ENCODE measurements at places on chromosomes 12 and 14.

DNA sequence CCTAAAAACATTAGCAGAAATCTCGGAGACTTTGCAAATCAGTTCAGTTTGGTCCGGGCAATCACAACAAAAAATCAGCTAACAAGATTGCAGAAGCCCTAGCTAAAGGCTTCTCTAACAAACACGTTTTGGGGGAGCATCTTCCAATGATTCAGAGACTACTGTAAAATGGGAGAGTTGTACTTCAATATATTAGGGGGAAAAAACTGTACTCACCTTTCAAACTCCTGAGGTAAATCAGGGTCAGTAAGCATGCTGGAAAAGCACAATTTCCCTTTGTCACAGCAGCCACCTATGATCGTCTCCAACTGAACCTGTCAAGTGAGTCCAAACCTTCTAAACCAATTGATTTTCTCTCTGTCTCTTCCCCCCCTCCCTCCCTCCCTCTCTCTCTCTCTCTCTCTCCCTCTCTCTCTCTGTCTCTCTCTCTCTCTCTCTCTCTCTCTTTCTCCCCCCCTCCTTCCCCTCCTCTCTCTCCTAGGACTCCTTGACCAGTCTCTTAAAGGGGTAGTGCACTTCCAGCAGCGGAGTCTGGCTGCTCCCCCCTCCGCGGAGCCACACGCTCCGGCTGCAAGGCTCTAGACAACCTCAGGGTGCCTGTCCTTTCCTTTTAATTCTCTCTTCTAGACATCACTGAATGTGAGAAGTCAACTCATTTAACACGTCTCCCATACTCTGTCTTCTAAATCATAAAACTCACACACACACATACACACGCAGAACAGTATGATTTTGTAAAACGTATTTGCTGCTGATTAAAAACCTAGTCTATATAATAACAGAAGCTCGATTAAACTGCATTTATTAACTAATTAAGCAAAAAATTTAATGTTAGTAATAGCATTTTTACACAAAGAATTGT is at the start of gene SOX5:
SOX5 (minus strand) TSS at position 323 of the 862 bp plus-strand sequence; CDS start at position 254, 69 bp downstream.
- no peak for DNase-seq

DNA sequence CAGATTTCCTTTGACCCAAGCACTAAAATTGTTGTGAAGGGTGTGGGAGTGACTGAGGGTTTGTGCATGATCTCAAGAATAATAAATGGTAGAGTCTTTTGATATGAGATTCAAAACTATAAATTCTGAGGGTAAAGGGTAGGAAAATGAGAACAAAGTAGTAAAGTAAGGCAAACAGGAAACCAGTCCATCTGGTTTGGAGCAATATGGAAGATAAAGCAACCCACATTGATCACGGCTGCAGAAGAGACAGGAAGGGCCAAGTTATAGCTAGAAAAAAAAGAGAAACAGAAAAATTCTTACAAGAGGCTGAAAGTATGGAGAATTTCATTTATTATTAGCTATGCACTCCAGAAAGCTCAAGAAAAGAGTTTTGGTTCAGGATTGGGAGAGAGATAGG is 4.6 kb upstream of the SLCO1B3 start:
- no peak for DNase-seq

DNA sequence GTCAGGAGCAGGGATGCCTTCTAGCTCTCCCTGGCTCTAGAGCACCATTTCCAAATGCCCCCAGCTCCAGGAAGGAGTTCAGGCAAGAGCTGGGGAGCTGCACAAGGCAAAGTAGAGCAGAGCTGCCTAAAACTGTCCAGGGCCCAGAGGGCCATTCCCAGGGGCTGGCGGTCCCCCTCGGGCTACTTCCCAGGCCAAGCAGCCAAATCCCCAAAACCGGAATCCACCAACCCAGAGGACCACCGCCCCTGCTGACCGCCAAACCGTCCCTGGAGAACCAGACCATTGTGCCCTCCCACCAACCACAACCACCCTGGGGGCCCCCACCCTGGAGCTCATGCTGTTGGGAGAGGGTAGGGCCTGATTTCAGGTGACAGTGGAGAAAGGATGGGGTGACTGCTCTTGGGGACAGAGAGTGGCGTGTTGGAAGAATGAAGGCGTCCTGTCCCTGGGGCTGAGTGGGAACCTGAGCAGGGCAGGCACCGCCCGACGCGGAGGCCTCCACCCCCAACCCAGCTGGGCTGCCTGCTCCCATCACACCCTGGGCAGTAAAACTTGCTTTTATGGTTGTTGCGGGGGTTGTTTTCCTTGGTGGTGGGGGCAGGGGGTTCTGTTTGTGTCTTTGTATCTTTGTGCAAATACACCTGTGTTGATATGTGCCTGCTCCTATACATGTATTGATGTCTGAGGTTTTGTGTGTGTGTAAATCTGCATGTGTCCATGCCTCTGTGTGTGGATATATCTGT is 24.0 kb upstream of the KRT78 start:
- no peak for DNase-seq

DNA sequence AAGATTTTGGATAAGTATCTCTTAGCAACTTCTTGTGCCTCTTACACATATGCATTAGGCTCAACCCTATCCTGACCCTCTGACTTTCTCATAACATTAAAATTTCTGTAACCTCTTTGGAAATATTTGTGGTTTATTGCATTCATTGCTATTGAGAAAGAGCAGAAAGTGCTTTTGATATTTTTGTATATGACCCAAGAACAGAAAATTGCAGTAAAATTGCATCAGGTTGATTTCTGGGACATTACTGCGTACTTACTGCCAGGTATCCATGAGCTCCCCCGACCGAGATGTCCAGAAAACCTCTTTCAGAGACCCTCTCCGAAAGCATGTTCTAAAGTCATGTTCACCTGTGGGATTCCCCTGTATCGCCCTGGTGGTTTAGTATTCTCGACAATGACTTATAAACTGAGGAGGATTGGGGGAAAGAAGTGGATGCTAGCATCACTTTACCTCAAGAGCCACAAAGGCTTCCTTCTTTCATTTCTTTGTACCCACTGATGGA is 14.5 kb upstream of the IL22 start:
- no peak for DNase-seq

DNA sequence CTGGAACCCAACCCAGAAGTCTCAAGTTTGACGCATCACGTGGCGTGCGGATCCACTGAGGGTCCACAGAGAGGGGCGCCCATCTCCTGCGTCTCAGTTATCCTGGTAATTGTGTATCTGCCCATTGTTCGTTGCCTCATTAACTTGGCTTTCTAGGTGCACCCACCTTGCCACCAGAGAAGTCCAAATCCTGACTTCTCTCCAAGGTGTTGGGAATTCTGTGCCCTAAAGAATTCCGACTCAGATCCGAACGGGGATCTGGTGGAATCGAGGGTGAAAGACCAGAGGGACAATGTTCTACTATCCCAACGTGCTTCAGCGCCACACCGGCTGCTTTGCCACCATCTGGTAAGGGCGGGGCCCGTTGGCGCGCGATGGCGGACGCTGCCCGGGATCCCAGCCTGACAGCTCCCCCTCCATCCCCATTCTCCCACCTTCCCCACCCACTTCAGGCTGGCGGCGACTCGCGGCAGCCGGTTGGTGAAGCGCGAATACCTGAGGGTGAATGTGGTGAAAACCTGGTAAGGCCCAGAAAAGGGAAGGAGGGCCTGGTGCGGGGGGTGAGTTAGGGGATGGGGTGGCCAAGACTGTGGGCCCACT is 481 bp downstream of the REC8 start:
- no peak for DNase-seq

GRCh38 chr12:62860501-62861411 is 74.2 kb downstream of the PPM1H start:
- DNase-seq, result no peak

GRCh38 chr14:77761205-77761931 is 412 bp upstream of the SNW1 start:
- no peak for DNase-seq

DNA sequence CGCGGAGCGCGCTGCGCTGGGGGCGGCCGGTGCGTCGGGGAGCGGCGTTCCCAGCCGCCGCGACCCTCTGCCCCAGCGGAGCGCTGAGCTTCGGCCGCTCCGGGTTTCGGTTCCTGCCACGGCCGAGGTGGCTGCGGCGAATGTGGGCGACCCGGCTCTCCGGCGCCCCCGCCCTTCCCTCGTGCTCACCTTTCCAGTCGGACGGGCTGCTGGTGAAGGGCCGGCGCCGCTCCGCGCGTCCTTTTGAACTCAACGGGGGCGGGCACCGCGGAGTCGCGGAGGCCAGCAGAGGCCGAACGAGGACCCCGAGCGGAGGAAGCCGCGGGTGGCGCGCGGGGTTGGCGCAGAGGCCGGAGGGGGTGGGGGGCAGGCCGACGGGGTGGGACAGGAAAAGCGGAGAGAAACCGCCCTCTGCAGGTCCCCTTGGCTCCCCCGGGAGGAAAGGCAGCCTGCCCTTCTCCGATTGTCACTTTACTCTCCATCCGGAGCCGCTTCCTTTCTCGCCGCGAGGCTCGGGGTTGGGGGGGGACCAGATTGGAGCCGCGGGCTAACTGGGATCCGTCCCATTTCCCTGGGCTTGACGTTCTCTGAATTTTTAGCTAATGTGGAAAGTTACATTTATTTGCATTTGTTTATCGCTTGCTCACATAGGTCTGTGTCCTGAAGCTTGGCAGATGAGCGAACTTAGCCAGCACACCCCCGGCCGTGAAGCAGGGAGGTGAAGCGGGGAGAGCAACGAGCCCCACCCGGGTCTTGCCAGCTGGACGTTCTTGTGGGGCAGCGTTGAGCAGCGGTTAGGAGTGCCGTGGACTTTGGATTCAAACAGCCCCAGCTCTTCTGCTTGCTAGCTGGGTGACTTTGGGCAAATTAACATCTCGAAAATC is at the start of gene SMAGP:
SMAGP (minus strand) TSS at position 349 of the 884 bp plus-strand sequence. CDS start 1,137 bp downstream, outside the sequence.
- DNase-seq, result no peak

- no peak for DNase-seq
Observed at GRCh38 chr12:122291431-122291830, 25.1 kb upstream of the VPS33A start.

DNA sequence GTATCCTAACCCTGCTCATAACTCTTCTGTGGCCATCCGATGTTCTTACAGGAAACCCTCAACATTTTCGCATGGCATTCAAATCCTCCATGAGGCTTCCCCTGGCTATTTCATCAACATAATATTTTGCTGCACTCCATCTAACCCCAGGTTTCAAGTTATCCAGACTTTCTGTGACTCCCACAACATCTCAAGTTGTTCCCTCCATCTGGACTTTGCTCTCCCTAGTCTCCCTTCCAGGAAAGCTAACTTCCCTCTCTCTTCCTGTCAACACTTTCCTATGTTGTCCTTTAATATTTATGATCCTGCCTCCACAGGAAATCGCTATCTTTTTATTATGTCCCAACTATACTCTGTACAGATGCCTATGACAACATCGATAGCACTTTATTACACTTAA is 146.1 kb downstream of the METTL25 start:
- no peak for DNase-seq

GRCh38 chr14:57797160-57797559 is 68.7 kb downstream of the SLC35F4 start:
- DNase-seq, result no peak

DNA sequence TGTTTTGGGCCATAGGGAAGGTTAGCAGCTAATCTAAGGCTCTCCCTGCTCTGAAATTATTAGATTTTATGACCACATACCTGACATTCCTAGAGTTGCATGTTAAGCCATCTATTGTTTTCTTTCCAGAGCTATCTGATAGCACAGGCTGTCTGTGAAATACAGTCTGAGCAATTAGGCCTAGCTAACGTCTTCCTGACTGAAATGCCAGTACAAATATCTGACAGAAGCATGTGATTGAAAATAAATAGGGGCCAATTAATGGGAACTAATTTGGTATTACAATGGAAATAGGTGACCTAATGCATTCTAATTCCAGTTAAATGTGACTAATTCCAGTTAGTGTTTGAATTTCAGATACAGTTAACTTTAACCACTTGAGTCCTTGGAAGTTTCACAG is 115.2 kb downstream of the C12orf75 start:
- DNase-seq, result no peak

DNA sequence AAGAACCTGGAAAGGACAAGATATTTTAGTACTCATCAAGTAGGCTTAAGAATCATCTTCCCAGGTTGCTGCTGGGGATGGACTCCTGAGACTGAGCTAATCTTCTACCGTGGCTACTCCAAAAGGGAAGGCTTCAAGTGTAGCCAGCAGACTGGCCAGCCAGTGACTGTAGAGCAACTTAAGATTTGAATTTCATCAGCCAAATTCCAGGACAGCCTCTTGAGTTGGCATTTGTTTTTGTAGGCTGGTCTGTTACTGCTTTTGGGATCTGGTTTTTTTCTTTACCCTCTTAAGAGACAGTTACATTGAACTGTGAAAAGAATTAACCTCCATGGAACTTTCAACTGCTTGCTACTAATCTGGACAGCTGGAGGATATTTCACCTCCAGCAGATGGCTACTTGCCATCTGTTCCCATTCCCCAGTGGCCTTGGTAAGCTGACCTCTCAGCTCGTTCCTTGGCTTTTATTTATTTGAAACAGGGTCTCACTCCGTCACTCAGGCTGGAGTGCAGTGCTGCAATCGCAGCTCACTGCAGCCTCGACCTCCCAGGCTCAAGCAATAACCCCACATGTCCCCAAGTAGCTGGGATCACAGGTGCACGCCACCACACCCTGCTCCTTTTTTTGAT is 20.7 kb downstream of the VTI1B start:
- DNase-seq, result no peak

- no peak for DNase-seq
Observed at GRCh38 chr12:49346659-49347310, at the start of gene DNAJC22. Gene DNAJC22, plus strand, starts transcription at chr12:49346888. Its CDS starts 1,985 bp downstream, at chr12:49348873.

DNA sequence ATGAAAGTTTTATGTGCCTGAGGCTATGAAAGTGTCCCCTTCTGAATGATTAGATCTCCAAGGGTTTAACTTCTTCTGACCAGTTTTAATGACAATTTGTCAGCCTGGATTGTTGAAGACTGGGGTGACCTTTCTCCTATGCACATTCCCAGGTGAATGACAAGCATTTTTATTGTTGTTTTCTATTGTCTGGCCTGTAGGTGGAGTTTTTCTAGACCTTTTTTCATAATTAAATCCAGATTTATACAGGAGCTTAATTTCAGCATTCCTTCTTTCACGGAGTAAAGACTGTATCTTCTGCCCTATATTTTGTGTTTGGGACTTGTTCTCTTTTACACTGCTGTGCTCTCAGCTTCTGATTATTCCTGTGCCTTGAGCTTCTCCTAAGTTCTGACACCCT is 125.0 kb upstream of the FAR2 start:
- DNase-seq, result no peak

DNA sequence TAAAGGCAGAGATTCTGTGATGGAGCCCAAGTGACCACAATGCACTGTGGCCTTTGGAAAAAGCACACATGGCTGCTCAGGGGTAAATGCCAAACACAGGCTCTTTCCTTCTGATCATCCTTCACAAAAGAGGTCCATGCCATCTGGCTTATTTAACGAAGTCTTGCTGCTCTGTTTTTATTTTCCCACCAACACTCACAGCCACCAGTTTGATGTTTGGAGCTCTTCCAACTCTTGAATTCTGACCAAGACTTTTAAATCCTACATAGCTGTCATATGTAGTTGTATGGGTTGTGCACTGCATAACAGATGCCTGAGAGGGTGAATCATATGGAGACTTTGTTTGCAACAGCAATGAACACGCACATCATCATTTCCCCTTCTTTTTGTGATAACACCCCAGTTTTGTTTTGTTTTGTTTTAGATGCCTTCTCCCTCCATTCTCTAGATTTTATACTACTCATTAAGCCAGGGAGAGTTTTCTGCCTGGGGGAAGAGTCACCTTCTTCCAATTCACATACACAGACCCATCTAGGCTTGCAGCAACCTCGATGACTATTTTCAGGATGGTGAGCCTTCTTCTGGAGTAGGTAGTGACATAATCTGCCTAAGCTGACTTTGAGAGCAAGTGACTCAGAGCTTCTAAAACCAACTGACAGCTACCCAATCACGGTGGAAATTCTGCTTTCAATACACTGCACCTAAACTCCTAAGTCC is 145.2 kb upstream of the WSCD2 start:
- no peak for DNase-seq

All from activated CD4-positive, alpha-beta T cell treated with anti-CD3 and anti-CD28 coated beads for 24 hours (primary cell).